ENCODE measurements at places on chromosomes 12 and 14.

GRCh38 chr12:96907671-96908422, 790 bp downstream of the NEDD1 start:
- DNase-seq = no peak

DNA sequence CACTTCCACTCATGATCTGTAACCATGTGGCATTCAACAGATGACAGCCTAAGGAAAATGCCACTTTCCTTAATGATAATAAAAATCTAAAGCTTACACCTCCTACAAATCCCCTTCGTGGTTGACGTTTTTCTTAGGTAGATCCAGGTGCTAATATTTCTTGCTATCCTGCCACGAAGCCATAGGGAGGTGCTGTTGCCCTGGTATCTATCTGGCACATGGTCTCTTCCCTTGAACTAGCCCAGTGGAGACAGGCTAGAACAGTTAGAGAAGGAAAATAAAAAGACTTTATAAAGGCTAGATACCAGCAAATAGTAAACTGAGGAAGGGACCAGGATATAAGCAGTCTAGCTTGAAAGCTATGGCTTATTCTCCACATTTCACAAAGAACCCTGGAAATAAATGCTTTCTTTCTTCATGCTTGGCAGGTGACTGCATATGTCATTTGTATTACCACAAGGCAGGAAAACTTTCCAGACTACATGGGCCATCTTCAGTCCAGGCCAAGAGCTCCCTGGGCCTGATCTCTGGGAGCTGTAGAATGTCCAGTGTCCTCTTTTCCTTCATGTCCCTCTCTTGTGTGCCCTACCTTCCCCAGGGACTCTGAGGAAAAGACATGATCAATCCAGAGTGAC, 15.3 kb downstream of the SPIC start:
- DNase-seq = peak; percentile 24

- DNase-seq = no peak
Measured at GRCh38 chr14:77128414-77128891, 13.1 kb downstream of the ZDHHC22 start.

DNA sequence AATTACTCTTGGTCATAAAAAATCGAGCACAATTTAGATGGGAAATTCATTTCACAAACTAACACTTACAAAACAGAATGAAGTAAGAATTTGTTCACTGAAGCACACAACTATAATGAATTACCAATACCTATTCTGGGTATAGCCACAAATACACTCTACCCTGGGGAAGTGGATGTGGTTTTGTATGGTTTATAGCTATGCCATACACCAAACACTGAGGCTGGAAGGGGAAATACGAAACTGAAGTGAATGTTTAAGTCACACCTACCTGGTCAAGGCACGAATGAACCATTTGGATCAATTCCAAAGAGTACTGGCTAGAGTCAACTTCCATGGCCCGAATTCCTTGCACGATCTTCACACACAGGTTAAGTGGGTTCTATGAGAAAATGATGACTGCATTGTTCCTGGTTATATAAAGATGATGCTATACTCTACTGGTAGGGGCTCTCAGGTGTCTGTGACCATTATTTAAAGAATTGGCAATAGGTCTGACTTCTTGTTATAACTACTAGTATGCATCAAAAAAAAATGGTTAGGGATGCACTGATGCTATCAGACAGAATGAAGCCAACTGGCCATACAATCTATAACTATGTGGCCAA, 12.8 kb downstream of the NEK9 start:
- no peak for DNase-seq

DNA sequence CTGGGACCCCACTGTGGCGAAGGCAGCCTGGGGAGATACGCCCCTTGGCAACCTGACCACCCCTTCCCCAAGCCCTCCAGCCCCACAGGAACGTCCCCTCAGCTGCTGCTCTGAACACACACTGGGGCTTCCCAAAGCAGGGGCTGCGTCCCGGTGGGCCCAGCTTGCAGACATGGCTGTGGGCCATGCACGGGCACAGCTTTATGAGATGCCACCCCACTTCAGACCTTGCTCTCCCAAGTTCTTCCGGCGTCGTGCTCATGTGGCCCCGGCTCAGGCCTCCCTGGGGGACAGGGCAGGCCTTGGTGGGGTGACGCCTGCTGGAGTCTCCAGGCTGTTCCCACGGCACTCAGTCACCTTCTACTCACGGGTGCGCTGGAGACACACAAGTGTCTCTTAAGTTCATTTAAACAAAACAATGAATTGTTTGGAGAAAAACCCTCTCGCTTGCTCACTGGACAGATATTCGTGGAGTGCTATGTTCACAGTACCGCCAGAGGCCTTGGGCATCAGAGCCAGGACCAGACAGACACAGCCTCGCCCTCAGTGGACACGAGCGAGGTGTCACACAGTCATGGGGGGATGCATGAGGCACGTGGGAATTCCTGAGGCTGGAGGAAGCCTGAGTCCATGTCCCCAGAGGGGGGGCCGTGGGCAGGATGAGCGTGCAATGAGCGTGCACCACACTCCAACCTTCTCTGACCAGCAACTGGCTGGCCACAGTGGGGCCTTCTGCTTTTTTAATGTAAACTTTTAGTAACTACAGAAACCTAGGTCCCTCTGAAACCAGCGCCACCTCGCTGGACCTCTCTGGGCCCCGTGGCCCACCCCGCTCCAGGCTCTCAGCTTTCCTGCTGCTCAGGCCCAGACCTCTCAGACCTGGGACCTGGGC, 4.3 kb downstream of the GALNT9 start:
- DNase-seq = no peak

GRCh38 chr12:7219599-7220243, 30.2 kb downstream of the PEX5 start:
- peak; percentile 52 for DNase-seq

GRCh38 chr12:126488806-126489205, 1423.6 kb downstream of the AACS start:
- DNase-seq = no peak

GRCh38 chr14:54564868-54565784, 1.8 kb upstream of the SAMD4A start:
- peak; percentile 77 for DNase-seq

DNA sequence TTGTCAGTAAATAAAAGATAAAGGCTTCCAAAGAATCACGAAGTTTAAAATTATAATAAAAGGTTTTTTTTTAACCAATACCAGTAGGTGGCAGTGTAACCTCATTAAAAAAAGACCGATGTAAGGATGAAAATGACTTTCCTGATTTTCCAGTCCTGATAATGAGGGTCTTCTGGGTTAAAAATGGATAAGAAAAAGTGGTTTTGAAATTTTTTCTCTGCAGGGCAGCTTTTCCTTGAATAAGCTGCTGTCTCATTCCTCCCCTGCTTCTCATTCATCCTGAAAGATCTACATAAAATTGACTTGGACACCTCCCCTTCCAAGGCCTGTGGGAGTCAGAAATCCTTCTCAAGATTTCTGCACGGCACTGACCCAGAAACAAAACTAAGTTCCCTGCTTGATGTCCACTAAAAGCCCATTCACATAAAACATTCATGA, 58.9 kb upstream of the FBXO33 start:
- no peak for DNase-seq

DNA sequence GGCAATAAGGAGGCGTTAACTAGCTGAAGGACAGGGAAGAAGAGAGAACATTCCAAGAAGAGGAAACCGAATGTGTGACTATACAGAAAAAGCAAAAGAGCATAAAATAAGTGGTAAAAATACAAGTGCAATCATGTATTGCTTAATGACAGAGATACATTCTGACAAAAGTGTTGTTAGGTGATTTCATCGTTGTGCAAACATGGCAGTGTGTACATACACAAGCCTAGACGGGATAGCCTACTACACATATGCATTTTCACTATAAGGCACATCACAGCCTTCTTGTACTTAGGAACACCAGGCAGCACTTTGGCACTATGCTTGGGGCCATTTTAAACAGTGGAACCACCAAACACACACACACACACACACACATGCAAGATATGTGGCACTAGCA, 299.3 kb downstream of the BCAT1 start:
- no peak for DNase-seq

GRCh38 chr12:122963941-122964265, 2.4 kb downstream of the ABCB9 start:
- DNase-seq = no peak

DNA sequence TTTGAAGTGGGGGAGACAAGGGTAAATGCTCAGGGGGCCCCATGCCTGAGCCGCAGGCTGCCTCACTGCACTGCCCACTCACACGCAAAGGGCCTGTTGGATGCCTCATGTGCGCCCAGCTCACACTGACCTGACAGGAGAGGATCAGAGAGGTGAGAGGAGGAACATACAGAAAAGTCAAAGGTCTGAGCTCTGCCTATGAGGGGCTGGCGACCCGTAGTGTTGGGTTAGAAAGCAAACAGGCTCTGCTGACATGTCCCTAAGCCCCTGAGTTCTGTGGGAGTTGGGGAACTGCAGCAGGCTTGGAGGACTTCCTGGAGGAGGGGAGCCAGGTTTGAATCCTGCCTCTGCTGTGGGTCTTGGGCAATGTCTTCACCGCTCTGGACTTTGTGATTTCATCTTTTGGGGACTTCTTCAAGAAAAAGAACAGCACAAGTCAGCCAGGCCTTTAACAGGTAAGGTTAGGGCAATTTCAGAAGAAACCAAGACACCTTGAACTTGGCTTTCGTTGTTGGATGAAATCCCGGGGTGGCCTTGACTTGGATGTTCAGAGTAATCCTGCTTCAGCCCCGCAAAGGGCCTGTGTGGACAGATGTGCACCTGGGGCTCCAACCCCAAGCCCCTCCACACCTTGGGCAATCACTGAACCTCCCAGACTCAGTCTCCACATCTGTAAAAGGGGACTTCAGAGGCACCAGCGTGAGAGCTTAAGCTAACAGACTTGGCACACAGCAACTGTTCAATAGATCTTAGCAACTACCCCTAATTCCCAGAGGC, 116.8 kb downstream of the SCARB1 start:
- DNase-seq = no peak

GRCh38 chr12:130246560-130246959, 84.3 kb downstream of the FZD10 start:
- DNase-seq = no peak

- DNase-seq = no peak
Measured at GRCh38 chr14:28830115-28830534, 63.5 kb downstream of the FOXG1 start.

DNA sequence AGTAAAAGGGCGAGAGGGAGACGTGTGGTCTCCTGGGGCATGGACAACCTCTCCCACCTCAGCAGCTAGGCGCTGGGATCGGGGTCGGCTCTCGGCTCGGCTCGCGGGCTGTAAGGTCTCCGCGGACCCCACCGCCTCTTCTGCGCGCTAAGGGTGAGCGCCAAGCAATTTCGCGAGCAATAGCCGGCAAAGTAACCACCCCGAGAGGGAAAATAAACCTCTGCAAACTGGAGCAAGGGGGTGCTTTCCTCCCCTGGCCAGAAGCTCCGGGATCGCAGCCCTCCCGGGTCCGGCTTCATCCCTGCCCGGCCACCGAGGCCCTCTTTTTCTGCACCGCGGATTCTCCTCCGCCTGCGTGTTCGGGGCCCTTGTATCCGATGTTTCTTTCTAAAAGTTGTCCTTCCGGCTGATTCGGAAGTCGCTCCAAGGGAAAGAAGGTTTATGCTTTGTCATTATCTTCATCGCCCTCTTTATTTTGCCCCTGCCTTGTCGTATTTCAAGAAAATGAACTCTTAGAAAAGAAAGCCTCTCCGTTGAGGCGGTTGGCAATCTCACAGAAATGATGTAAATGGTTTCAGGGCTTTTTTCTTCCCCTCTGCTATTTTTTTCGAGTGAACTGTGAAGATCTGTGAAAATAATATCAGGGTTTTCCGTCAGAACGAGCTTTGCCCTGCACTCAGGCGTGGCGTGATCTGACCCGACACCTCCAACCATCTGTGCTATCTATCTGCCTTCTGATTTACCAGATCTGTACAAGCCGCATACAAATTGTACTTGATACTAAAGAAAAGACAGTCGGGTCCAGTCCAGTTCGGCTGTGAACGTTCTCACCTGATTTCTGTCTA, 1.7 kb upstream of the SIX6 start:
- DNase-seq = no peak

- DNase-seq = no peak
Measured at GRCh38 chr14:28571636-28572035, 195.0 kb upstream of the FOXG1 start.

DNA sequence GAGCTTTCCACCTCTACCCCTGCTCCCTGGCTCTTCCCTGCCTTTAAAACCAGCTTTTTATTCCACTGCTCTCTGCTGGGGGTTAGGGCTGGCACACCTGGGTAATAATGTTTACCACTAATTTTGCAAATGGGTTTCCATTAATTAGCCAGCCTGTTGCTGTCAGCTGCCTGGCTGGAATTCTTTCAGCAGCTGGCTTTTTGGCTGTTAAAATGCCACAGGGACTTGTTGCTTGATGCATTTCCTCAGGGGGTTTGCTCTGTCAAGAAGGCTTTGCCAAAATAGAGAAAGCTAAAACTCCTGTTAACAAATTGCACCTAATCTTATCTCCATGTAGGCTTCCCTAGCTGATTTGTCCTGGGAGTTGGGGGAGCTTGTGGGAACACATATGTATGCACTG, 51.8 kb upstream of the PSMC1 start:
- DNase-seq = peak; percentile 3

DNA sequence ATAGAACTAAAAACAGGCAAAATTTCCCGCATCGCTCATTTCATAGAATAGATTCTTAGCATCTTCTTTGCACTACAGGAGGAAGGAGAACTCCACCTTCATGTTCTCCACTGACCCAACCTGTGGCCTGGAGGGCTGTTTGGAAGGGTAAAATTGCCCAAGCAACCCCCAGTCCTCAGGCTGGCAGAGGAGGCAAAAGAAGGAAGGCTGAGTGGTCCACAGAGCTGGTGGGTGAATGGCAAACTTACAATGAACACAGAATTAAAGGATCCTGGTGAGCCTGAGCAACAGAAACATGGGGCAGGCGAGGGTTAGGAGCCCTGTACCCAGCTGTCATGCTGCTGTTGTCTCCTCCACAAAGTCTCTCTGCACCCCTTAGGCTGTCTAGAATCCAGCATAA, 25.1 kb downstream of the SENP1 start:
- no peak for DNase-seq

DNA sequence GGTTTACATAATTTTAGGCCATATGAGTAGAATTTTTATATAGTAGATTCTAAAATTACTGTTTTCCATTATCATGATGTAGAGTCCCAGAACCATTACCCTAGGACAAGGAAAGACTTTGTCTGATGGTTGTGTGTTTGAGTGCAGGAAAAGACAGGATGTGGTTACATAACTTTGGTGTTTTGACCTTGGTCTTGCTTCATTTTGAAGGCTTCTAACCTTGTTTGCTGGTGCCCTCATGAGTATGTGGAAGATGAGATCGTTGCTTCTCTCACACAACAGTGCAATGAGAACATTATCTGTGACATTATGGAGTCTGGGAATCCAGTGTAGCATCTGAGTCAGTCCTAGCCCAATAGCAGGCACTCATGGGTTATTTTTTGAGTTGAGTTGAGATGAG, 106.2 kb downstream of the IGF1 start:
- DNase-seq = no peak

DNA sequence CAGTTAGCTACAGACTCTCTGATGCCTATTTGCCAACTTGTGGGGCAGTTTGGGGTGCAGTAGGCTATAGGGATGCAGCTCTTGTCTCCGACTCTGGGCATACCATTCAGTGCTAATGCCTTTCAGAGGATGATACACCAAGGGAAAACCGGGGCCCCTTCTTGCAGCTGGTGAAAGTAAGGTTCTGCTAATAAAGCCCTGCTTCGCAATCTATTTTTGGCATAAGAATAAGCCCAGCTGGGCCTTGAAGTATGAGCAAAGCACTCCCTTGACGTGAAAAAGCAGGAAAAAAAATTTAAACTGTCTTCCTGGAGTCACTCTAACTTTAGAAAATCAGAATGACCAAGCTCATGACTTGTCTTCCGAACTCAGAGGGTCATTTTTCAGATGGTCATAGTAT, 124.1 kb upstream of the RBM19 start:
- DNase-seq = no peak

GRCh38 chr12:110536834-110537604, 34.9 kb downstream of the RAD9B start:
- DNase-seq = no peak

- no peak for DNase-seq
Measured at GRCh38 chr14:91315844-91316267, 71.4 kb upstream of the GPR68 start.
